ENCODE measurements at places on chromosomes 6 and 20. TPM values are rescaled to one million over a fixed set of nuclear protein-coding genes. Genes with fewer than 3 reads are reported as not detected.

The CRIP3 gene
- total RNA-seq = 0.47 TPM

The MATN4 gene
- total RNA-seq = 0.10 TPM

The ALDH5A1 gene
- 7.2 TPM for total RNA-seq

The MAP7 gene
- 0.77 TPM for total RNA-seq

The POM121L2 gene
- total RNA-seq = not detected
